ENCODE measurements at places on chromosomes 5 and 9.
A peak's percentile ranks its signal among the peaks of the same experiment; 100 is the strongest.

DNA sequence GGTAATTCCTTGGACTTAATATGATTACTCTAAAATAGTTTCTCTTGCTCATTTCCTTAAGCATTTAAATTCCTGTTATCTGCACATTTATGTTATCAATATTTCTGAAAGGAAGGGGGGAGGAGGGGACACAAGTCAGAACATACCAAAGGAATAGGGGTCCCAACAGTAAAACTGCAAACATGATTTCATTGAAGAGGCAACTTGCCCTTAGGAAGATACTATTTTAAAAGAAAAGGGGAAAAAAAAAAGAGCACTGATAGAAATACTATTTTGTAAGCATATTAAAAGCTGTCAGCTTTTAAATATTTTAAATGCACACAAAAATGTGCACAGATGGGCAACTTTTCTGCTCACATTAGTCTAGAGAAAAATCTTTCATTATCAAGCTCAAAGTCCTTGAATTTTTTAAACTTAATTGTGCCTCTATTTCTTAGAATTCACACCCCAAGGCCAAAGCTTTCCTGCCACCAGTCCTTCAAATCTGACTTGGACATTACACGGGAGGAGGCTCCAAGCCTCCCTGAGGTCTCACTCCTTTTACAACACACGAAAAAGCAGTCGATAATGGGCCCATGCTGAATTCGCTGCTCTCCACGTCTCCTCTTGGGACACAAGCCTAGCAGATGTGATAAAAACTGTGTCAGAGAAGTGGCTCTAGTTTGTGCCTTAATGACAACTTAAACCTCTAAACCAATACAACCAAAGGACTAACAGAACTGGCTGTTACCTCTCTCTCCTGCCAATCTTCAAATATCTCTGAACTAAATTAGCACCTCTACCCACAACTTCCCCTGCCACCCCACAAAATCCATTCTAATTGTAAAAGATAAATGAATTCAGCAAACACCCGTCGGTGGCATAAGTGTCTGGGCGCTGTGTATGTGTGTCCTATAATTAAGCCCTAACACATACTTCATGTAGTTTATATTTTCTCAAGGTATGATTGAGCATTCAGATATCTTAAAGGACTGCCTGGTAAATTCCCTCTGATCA is 154.3 kb downstream of the DENND1A start:
- DNase-seq: no peak

- no peak for DNase-seq
These were observed 5.2 kb upstream of the HINT2 start for GRCh38 chr9:35820076-35820475.

DNA sequence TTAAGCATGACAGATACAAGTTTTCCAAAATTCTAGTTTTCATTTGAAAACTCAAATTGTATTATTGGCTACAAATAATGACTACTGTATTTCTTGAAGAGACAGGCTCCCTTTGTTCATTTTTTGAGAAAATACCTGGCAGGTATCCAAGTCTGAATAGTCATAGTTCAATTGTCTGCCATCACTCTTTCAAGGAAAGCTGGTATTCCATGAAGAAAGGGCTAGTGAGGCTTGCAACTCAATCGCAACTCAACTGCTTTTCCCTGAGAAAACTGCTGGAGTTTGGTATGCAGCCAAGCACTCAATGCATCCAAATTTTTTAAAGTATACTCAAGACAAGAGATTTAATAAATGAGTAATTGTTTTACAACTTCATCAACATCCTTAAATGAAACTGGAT is 61.4 kb upstream of the TRIO start:
- no peak for DNase-seq

DNA sequence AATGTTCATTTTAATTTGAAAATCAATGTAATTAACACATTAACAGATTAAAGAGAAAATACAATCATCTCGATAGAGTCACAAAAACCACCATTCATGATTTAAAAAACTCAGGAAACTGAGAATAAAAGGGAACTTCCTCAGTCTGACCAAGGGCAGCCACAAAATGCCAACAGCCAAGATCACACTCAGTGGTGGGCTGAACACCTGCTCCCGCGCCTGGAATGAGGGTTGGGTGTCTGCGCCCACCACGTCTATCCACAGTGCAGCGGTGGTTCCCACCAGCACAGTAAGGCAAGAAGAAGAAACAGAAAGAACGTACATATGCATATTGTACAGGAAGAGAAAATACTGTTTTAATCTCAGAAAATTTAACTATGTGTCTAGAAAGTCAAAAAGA is 11.7 kb upstream of the NSMF start:
- DNase-seq: no peak

DNA sequence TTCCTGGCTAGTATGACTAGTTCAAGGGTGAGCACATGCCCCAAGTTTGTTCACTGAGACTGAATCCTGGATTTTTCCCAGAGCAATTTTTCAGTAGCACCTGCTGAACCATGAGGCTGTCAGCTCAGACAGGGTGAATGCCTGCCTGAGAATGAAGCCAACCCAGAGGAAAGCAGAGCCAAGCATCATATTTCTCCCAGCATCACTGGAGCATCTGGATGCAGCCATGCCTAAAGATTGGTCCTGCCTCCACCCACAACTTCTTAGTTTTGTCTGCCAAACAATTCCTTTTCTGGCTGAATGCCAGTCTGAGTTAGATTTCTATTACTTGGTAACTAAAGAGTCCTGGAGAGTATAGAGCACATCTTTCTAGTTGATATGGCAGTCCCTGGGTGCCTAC is 343.6 kb downstream of the CSNK1G3 start:
- peak; percentile 41 for DNase-seq

DNA sequence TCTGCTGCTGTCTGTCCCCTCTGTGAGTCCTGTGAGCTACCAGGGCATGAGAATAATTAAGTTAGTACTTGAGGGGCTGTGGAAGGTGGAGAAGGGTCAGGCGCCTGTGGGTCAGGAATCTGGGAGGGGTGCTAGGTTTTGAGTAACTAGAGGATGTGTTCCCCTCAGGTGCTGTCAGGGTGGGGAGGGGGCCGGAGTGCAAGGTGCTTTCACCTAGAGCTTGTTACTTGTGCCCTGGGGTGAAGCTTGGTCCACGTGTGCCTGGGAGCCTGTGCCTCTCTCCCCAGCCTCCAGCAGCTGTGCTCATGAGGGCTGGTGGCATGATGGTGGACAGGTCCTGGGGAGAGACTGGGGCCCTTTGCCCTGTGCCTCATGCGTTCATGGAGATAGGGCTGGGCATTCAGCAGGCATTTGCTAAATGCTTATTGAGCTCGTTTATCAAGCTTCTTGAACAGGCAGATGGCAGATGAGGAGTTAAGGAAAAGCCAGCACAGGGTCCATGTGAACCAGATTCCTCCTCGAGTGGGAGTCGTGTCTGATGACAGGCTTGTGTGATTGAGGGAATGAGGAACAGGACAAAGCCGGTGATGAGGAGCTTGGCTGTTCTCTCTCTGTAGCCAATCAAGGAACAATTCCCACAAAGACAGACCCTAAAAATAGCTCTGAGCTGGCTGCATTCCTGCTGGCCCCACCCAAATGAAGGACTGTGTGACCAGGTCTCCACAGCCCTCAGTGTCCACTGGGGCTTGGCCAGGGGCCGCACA is 40.9 kb downstream of the CACNA1B start:
- no peak for DNase-seq

GRCh38 chr5:5418764-5419163 is 3.7 kb upstream of the ICE1 start:
- DNase-seq: no peak

DNA sequence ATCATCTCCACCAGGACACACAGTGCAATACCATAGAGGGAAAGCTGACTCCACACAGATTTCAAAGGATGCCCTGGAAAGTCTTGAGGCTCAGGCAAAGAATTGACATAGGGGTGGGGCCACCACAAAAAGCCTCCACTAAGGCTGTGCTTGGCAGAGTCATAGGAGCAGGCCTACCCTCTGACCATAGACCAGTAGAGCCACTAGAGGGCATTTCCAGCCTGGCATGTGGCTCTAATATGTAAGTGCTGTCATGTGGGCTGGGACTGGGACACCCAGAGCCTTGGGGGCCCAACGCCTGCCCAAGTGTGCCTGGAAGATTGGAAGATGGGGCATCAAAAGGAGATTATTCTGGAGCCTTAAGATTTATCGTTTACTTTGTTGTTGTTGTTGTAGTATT is 726.0 kb downstream of the DNAH5 start:
- DNase-seq: peak; percentile 11

DNA sequence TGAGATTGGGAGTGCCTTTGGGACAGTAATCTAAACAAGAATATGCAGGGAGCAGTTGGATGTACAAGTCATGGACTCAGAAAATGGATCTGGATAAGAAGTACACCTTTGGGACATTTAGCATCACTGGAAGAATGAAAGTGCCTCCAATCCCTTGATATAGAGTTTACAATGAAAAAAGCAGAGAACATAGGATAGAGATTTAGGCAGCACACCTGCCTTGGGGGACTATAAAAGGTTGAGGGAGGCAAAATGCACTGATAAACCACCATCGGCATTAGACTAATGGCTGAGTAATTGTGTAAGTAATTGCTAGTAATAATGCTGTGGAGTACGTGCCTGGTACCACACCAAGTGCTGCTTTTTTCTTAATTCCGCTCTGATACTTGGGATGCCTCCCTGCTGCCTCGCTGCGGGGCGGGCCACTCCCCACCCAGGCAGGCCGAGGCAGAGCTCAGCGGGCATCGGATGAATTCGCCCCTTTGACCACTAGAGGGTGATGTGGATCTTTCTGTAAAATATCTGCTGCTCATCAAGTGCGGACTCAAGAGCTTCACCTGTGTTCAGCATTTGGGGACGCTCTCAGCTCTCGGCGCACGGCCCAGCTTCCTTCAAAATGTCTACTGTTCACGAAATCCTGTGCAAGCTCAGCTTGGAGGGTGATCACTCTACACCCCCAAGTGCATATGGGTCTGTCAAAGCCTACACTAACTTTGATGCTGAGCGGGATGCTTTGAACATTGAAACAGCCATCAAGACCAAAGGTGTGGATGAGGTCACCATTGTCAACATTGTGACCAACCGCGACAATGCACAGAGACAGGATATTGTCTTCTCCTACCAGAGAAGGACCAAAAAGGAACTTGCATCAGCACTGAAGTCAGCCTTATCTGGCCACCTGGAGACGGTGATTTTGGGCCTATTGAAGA is 99.9 kb downstream of the ANKRD18B start:
- DNase-seq: peak; percentile 67

DNA sequence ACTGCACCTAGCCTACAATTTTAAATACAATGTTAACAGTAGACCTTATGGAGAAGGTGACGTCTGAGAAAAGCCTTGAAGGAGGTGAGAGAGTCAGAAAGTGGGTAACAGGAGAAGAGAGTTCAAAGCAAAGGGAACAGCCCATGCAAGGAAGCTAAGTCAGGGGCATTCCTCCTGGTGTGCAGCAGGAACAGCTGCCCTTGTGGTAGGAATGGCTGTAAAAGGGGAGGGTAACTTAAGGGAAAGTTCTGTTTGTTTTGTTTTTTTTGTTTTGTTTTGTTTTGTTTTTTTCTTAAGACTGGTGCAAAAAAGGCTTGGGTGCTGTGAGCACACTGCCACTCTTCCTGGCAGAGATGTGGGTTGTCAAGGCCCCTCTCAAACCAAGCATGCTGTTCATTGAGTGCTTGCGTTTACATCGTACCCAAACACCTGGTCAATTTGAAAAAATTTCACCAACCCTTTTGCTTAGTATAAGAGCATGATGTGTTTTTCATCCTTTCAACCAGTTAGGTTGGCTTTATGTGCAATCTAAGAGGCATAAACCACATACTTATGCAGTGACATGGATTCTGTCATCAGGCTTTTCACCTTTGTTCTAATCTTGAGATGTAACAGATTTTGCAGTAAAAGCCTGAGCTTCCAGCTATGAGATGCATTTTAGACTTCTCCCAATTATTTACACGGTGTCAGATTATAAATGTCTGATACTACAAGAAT is 279.7 kb downstream of the GLIS3 start:
- no peak for DNase-seq

DNA sequence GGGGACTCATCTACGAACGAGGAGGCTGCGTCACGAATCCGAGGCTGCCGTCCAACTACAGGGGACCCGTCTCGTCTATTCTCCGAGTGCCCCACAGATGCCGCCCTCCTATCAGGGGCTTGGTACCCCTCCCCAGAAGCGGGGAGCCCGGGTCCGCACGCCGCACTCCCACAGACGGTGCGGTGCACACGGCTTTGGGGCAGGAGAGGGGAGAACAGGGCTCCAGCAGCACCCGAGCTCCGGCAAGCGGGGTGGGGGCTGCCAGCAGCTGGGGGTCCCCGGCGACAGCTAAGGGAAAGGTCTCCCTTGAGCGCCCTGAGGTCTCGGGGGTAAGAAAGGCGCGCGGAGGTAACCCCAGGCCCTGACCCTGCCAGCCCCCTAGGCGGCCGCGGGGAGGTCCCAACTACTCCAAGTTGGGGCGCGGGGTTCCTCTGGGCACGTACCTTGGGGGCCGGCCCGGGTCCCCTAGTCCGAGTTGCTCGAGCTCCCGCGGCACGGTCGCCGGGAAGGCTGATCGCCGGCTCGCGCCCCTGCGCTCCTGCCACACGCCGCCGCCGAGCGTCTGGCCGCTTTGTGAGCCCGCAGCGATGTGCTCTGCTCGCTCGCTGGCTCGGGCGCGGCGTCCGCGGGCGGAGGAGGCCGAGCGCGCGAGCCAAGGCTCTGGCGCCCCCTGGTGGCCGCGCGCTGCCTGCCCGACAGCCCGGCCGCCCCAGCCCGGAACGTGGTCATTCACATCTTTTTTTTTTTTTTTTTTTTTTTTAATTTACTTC is at the start of gene SPOCK1:
Gene SPOCK1, minus strand, starts transcription at position 591 of the 770 bp plus-strand sequence.
- peak; percentile 81 for DNase-seq

- DNase-seq: no peak
These were observed 76.2 kb upstream of the ALDH1B1 start for GRCh38 chr9:38316166-38316780.

DNA sequence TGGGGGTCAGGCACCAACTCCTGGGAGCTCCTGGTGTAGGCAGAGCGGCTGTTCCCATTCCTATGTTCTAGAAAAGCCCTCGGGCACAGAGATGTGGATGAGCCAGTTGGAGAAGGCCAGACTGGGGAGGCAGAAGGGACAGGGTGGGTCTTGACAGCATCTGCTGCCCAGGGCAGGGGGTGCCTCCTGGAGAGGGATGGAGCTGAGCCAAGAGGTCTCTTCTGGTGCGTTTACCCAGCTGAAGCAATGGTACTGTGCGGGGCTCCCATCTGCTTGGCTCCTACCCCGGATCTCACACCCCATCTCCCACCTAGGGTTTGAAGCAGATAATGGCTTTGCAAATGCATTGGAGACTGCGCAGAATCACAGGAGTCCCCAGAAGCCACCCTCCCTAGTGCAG is 41.3 kb downstream of the SHB start:
- DNase-seq: no peak

DNA sequence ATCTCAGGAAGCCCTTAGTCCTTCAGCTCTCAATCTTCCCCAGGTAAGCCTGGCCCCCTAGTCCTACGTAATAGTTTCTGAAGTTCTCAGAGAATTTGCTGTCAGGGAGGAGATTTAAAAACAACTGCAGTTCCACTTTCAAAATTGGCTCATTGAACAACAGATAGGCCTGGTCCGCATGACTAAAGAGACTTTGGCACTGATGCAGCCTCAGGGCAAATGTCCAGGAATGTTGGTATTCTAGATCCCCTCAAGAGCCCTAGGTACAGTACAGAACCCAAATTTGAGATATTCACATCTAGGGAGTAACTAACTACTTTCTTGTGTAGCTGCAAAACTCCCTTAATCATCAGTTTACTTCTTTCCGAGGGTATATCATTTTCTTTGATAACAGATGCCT is 162.8 kb downstream of the GABRG2 start:
- no peak for DNase-seq

GRCh38 chr5:153896701-153897100 is 142.0 kb downstream of the FAM114A2 start:
- DNase-seq: no peak

- DNase-seq: no peak
These were observed 150.4 kb upstream of the PCSK5 start for GRCh38 chr9:75739884-75740611.

GRCh38 chr5:157594675-157595459 is 19.3 kb upstream of the ADAM19 start:
- no peak for DNase-seq

Data from ACHN (cell line).